ENCODE measurements at places on chromosomes 3 and 15. TPM values are rescaled to one million over a fixed set of nuclear protein-coding genes. Genes with fewer than 3 reads are reported as not detected.
A peak's percentile ranks its signal among the peaks of the same experiment; 100 is the strongest.

The SLC28A2 gene
- not detected for total RNA-seq

The NPAP1 gene
- total RNA-seq = not detected

The C3orf49 gene
- not detected for total RNA-seq

The TEX55 gene
- total RNA-seq = not detected

The LCTL gene
- not detected for total RNA-seq

The CLEC3B gene
- total RNA-seq = 0.26 TPM

The CCDC39 gene
- total RNA-seq = under 0.01 TPM

The MEGF11 gene
- not detected for total RNA-seq

The ITIH3 gene
- 0.64 TPM for total RNA-seq

The GRK7 gene
- total RNA-seq = not detected

The SLC9C1 gene
- under 0.01 TPM for total RNA-seq

The GPR149 gene
- total RNA-seq = not detected

The FETUB gene
- not detected for total RNA-seq

The IL5RA gene
- not detected for total RNA-seq

The EPHA6 gene
- under 0.01 TPM for total RNA-seq

The CP gene
- total RNA-seq = not detected

The IFRD2 gene
- total RNA-seq = 117 TPM

The CELF6 gene
- total RNA-seq = not detected

- no peak for DNase-seq
Measured at GRCh38 chr15:67744331-67745072, 80.8 kb upstream of the SKOR1 start.

- DNase-seq = peak; percentile 66
Measured at GRCh38 chr15:94840794-94841783, 609.7 kb downstream of the MCTP2 start.

GRCh38 chr3:184467171-184467570, 87.3 kb downstream of the CHRD start:
- no peak for DNase-seq

GRCh38 chr3:85740561-85740960, 781.8 kb downstream of the CADM2 start:
- DNase-seq = no peak

DNA sequence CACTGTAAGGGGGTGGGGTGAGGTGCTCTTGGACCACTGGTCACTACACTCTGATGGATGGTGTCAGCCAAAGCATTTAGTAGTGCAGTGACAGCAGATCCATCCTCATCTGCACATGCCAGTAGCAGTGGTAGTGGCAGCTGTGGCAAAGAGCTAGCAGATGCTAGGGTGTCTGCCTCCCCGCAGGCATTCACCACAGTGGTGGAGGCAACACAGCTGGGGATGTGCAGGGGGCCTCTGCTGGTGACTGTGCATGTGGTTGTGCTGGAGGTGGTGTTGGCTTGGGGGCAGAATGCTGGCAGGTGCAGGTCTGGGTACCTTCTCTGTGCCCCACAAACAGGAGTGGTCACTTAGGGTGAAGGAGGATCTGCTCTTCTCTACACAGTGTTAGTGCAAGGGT, 19.4 kb upstream of the DCUN1D1 start:
- DNase-seq = no peak

DNA sequence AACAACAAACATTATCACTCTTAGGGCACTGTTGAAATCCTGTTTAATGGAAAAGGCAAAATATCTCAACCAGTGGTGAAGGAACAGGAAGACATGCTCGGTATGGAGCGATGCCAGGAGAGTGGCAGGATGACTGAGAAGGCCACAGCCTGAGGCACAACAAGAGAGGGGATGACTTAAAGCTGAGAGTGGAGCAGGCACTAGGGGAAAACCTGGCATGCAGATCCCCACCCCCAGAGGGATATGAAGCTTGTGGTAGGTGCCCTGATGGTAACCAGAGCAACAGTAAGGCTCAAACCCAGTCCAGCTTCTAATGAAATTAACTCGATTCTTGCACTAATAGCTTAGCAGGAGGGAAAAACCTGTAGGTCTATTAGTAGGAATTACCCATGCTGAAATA, 40.4 kb downstream of the LYSMD4 start:
- no peak for DNase-seq

DNA sequence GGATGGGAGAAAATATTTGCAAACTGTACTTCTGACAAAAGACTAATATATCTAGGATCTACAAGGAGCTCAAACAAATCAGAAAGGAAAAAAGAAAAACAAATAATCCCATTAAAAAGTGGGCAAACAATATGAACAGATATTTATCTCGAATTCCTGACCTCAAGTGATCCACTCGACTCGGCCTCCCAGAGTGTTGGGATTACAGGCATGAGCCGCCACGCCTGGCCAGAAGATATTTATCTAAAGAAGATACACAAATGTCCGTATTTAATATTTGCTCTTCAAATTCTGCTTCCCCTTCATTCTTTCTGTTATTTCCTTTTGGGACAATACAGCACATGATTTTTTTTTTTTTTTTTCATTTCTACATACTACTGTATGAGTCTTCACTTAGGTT, 151.7 kb upstream of the GRM7 start:
- no peak for DNase-seq

DNA sequence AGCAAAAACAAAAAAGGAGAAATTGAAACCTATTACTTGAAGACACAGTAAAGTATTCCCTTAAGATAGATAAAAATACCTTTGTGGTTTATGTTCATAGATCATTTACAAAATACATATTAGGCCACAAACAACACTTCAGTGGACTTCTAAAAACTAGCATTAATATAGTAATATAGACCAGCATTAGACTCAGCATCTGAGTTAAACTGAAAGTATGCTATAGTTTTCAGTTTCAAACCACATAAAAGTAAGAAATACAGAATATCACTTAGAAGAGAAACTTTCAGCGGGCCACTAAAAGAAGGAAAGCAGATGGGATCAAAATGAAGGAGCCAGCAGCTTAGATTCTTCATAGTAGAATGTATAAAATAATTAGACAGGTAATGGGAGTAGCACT, 86.6 kb downstream of the MSL2 start:
- no peak for DNase-seq

- no peak for DNase-seq
Measured at GRCh38 chr3:45677841-45678240, 11.4 kb upstream of the SACM1L start.

- no peak for DNase-seq
Measured at GRCh38 chr3:88013592-88013991, 45.2 kb downstream of the CGGBP1 start.

- no peak for DNase-seq
Measured at GRCh38 chr3:24986612-24987011, 441.5 kb upstream of the RARB start.

GRCh38 chr3:10196389-10197052, 31.8 kb downstream of the IRAK2 start:
- peak; percentile 68 for DNase-seq

- peak; percentile 65 for DNase-seq
Measured at GRCh38 chr3:172341482-172342059, 106.7 kb downstream of the GHSR start.

DNA sequence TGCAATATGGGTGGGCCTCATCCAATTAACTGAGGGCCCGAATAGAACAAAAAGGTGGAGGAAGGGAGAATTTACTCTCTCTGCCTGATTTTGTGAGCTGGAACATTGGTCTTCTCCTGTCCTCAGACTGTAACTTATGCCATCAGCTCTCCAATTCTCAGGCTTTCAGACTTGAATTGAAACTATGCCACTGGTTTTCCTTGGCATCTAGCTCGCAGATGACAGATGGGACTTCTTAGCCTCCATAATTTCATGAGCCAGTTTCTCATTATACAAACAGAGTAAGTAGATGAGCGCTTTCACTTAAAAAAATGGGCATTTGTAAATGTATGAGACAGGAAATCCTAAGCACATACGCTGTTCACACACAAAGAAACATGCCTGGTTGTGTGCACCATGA, 8.7 kb upstream of the PTX3 start:
- no peak for DNase-seq

DNA sequence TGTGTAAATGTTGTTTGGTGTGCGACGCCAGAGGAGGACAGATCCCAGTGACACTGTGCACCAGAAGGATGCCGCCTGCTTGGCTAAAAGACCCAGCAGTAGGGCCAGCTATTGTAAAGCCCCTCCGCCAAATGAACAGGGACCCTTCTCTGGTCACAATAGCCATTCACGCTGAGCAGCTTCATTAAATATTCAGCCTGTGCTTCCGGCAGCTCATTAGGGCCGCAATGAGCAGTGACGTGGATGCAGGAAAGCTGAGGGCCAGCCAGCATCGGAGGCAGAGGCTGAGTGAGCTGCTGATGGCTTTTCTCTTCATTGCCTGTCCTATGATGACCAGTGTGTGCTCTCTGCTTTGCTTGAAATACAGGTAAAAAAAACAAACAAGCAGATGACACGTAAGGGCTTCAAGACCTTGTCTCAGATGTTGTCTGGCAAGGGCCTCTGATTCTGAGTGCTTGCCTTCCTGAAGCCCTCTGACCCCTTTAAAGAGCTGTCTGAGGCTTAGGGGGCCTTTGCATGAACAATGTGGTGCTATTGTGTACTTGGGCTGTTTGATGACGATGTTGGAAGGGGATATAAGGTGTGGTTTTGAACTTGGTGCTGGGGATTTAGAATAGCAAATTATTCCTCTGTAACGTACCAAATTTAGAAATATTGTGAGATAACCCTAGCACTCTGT, 130.4 kb downstream of the FEZF2 start:
- DNase-seq = no peak

DNA sequence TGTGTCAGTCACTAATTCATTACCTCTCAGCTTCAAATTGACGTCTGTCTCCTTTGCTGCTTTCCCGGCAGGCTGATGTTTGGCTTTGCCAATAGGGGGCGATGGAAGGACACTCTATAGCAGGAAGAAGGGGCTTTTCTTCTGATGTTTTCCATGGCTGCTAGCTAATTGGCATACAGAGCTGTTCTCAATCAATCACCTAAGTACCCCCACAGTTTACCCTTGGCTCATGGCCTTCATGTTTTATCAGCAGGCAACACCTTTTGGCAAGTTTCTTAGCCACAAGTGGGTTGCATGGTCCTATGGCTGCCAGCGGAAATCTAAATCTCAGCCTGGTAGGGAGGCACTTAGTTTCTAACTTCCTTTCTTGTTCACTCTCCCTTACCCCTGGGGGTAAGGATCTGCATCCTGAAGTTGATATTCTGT, 45.0 kb downstream of the ESYT3 start:
- DNase-seq = peak; percentile 25

- DNase-seq = no peak
Measured at GRCh38 chr3:106386050-106386449, 517.2 kb upstream of the CBLB start.

GRCh38 chr3:141250342-141250741, 18.7 kb downstream of the PXYLP1 start:
- DNase-seq = no peak

DNA sequence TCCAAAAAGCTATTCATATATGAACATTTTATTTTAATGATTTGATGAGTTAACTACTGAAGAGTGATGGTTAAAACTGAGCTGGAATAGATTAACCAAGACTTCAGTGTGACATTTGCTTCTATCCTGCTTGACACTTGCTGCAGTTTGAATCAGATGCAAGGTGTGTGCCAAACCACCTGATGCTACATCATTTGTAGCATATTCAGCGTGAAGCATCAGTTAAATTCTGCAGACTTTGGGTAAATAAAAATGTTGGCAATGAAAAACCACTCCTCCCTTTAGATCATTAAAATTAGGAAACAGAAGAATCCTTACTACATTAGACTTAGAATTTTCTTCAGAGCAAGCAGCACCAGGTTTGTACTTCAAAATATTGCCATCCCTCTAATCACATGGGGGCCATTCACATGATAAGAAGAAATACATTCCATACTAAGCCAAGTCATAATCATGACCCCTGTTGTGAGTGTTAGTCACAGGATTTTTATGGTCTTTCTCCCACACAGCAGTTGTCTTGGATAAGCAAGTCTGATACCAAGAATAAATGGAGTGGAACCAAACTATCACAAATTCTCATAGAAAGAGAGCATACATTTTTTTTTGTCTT, 160.7 kb upstream of the TNIK start:
- DNase-seq = no peak

- DNase-seq = no peak
Measured at GRCh38 chr3:170475092-170475685, 56.5 kb downstream of the CLDN11 start.
